ENCODE measurements at places on chromosomes 16 and 17.

- DNase-seq, result no peak
Measured at GRCh38 chr16:80323187-80323807, 217.5 kb upstream of the DYNLRB2 start.

- DNase-seq, result no peak
Measured at GRCh38 chr17:31295489-31295871, 1.6 kb downstream of the OMG start.

DNA sequence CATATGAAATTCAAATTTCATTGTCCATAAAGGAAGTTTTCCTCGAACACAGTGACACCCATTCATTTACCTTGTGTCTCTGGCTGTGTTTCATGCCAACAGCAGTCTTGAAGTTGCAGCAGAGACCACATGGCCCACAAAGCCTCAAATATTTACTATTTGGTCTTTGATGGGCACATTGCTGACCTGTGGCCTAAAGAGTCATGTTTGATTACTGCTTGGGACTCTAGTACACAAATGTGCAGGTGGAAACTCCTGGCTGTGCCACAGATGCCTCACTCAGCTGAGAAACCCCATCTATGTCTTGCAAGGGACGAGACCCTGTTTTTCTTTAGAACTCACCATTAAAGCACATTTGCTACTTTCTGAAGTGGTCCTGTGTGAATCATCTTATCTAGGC is 76.7 kb downstream of the SLC6A2 start:
- DNase-seq, result no peak

- no peak for DNase-seq
Measured at GRCh38 chr17:1813088-1813487, 16.6 kb downstream of the SMYD4 start.

DNA sequence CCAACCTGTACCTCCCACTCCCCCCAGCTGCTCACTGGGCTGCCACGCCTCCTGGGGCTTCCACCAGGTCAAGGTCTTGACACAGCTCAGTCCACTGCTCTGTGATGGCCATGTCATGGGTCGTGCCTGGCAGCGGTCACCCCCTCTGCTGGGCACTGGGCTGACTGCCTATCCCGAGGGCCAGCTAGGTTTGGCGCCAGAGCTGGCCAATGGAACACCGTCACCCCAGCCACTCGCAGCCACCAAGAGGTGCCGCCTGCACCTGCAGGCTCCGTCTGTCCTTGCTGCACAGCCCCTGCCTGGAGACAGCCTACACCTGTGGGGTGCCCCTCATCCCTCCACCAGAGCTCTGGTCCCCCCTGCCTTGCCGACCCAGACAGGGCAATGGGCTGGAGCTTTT is 4.5 kb upstream of the RAB40C start:
- DNase-seq, result no peak

GRCh38 chr16:25041471-25041870 is 26.3 kb upstream of the ARHGAP17 start:
- no peak for DNase-seq

GRCh38 chr16:84947996-84948850 is 63.1 kb downstream of the ZDHHC7 start:
- no peak for DNase-seq

DNA sequence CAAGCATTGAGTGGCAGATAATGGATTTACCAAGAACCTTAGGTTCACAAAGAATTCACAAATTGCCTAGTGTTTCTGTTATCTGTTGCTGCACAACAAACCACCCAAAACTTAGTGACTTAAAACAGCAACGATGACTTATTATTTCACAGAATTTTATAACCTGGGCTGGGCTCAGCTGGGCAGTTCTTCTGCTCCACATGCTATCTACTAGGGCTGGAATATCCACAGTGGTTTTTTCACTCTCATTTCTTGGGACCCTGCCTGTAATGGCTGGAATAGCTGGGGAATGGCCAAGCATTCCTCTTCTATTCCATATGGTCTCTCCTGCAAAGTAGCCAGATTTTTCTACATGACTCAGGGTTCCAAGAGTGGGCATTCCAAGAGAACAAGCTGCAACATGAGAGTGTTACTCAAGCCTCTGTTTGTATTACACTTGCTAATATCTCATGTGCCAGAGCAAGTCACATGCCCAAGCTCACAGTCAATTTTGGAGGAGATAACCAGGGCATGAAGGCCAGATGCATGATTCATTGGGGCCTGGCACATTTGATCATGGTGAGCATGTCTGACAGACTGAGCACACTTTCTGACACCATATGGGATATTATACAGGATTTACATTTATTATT is 4.9 kb upstream of the PSMD7 start:
- DNase-seq, result no peak

DNA sequence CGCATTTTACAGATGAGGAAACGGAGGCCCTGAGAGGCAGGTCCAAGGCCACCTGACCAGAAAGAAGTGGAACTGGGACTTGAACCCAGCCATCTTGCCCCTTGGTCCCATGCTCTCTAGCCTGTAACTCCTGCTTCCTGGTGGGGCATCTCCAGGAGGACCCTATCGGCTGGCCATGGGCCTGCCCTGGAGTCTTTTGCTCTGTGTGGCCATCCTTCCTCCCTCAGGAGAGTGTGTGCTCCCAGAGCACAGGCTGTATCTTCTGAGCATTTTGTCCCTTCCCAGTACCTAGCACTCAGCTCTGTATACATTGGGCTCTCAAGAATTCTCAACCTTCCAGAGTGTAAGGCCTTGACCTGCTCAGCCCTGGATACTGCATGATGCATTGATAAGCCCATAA is 28.4 kb upstream of the STH start:
- no peak for DNase-seq

GRCh38 chr16:79286646-79287423 is 313.7 kb downstream of the MAF start:
- peak; percentile 7 for DNase-seq

GRCh38 chr16:54359555-54359954 is 73.0 kb upstream of the IRX3 start:
- no peak for DNase-seq

GRCh38 chr16:70644763-70645597 is 1.4 kb upstream of the IL34 start:
- no peak for DNase-seq

- DNase-seq, result no peak
Measured at GRCh38 chr17:65463242-65463641, 98.2 kb downstream of the AXIN2 start.

GRCh38 chr17:19311421-19312215 is 50.9 kb downstream of the B9D1 start:
- DNase-seq, result no peak

DNA sequence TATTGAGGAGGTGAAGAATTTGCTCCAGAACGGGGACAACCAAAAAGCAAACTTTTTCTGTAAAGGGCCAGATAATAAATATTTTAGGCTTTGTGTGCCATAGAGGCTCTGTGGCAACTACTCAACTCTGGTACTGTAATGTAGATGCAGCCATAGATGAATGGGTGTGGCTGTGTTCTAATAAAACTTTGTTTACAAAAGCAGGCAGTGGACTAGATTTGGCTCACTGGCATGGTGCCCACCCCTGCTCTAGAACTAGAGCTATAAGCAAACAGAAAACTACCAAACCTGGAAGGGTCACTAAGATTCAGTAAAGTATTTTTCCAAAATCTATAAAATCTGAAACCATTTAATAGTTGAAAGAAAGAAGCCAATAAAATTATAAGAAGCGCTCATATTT is 24.6 kb upstream of the SMURF2 start:
- DNase-seq, result no peak

DNA sequence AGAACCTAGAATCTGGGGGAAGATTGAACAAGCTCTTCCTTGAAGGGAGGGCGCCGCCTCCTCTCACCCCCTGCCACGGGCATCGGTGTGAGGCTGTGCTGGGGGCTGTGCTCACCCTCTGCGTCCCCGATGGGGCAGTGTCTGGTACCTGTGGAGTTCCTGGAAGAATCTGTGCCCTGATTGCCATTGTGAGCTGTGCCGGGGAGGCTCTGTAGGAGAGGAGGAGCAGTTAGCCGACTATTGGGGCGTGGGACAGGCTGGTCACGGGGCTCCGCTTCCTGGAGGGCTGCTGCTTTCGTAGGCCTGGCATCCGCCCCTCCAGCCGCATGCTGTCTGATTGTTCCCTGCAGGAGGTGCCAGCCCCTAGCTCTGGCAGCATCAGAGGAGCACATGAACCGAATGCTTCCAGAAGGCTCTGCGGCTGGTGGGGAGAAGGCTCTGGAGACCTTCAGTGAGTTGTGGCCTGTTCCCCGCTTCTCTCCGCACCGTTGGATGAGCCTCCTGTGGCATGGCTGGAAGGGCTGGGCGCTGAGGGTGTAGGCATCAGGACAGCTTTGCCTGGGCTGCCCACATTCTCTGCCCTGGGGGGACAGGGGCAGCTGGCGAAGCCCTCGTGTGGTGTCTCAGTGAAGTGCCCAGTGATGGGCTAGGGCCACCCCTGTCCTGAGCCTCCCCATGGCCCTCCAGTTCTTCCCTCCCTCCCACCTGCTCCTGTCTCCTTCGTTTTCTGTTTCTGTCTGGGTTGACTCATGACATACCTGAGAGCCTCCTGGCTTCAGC is 86.9 kb downstream of the SEC14L1 start:
- no peak for DNase-seq

- DNase-seq, result no peak
Measured at GRCh38 chr17:77130525-77130924, 10.2 kb upstream of the SEC14L1 start.

DNA sequence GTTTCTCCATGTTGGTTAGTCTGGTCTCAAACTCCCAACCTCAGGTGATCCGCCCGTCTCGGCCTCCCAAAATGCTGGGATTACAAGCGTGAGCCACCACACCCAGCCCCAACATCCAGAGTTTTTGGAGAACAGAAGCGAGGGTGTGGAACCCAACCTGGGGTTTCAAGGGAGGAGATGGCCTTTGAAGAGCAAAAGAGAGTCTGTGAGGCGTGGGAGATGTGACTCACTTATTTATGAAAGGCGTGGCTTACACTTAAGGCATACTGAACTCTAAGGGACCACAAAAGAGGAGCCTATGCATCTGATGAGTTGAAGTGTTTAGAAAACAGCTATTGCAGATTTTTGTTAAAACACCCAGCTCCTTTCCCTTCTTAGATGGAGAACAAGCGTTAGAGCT is 18.9 kb downstream of the ARSG start:
- peak; percentile 19 for DNase-seq

DNA sequence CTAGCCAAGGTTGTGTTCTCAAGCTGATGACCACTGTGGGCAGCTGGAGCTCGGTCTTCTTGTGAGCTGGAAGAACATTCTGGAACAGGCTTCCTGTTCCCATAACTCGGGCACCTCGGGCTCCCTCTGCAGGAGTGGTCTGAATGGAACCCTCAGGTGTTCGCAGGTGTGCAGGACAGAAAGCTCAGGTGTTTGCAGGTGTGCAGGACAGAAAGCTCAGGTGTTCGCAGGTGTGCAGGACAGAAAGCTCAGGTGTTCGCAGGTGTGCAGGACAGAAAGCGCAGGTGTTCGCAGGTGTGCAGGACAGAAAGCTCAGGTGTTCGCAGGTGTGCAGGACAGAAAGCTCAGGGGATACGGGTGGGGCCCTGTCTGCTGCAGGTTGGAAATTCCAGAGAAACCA is 109.0 kb upstream of the CACNG5 start:
- DNase-seq, result no peak

GRCh38 chr16:3019594-3020246 is 448 bp upstream of the TNFRSF12A start:
- no peak for DNase-seq

DNA sequence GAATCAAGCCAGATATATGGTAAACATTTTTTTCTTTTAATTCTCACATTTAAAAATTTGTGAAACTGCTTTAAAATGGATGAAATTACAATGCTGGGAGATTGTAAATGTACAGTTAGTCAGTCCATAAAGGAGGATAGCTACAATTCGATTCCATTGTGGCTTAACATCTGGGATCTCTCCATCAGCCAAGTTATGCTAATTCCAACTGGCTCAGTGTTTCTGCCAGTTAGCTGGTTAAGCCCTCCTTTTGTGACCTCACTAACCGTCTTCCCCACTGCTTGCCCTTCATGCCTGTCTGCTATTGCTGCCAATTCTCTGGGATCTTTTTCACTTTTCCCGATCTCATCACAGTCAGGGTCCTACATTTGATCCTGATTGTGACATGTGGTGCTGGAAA is 1347.6 kb downstream of the CDH11 start:
- DNase-seq, result no peak

DNA sequence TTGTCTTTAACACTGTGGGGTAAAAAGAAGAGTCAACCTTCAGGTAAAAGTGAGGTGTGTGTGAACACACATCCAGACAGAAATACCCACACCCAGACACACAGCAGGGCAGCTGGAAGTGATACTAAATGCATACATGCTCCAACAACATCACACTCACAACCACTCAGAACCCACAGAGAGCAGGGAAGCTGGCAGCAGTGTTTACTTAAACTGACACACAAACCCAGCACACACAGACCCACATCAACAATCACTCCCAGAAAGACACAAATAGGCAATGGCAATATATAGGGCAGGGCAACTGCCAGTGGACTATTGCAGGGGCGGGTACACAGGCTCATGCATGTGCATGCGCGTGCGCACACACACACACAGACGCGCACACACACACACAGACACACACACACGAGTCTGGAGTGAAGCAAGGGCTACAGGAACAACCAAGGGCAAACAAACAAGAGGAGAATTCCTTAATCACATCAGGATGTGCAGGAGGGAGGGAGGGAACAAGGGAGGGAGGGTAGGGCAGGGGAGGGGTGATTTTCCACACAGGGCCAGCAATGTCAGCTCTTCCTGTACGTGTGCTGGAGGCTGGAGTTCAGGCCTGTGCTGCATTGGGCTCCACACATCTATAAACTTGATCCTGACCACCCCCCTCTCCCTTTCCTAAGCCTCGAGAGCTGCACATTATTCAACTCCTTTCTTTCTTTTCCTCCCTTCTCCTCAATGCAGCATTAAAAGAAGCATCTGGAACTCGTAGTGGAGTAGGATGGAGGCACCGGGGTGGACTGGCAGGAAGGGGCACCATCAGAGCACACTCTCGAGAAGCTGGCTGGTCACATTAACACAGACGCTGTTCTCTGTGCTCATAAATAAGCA is 30.1 kb downstream of the HIC1 start:
- no peak for DNase-seq

GRCh38 chr16:85809645-85810044 is 10.2 kb downstream of the COX4I1 start:
- no peak for DNase-seq

- DNase-seq, result no peak
Measured at GRCh38 chr16:72657791-72658190, 390.1 kb downstream of the ZFHX3 start.

DNA sequence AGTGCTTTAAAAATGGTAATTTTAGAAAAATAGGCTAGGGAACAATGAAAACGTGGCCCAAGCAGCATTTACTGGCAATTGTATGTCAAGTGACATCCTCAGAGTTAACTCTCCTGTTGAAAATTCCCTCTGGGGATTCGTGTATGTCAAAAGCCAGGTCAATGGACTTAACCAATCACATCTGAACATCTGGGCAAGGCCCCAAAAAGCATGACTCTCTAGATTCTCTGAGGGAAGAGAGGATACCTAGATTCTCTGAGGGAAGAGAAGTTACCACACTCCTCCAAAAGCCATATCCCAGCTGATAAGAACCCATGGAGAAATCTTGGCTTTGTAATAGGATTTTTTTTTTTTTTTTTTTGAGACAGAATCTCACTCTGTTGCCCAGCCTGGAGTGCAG is 23.5 kb downstream of the NFE2L1 start:
- no peak for DNase-seq

- DNase-seq, result no peak
Measured at GRCh38 chr17:38709864-38710603, 5.0 kb downstream of the MLLT6 start.
